CD4-positive, alpha-beta T cell treated with Interleukin-4 for 1 hour (primary cell): ENCODE measurements at places on chromosomes 4 and X.
A peak's percentile ranks its signal among the peaks of the same experiment; 100 is the strongest.

DNA sequence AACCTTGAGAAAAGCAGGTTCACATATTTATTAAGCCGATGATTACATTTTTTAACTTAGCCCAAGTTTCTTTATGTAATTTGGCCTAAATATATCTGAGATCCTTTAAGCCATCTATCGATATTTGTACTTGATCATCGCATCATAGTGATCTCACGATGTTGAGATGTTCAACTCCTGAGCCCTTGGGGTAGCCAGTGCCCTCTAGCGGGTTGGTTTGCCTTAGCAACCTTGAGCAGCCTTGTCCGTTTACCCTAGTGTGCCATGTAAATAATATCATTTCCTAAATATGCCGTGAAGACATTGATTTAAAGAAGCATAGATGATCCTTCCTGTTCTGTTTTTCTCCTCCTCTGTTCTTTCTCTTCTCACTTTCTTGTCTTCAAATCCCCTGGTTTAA, 432.2 kb downstream of the RPA4 start:
- DNase-seq = no peak

DNA sequence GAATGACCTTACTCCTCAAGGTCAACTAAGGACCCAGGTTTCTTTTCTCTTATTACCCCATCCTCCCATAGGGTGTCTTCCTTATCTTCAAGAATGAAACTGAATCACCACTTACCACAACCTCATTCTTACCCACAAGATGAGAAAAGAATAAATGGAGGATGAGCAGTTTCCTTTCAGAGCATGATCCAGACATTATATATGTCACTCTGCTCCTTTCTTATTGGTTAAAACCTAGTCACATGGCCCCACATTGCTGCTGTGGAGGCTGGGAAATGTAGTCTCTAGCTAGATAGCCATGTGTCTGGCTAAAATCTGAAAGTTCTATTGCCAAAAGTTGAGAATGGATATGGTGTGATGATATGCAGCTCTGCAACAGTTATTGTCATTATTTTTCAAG, 62.4 kb upstream of the RAI2 start:
- DNase-seq = no peak

GRCh38 chr4:155597933-155598451, 68.7 kb upstream of the GUCY1A1 start:
- no peak for DNase-seq

GRCh38 chr4:73055241-73055897, 14.1 kb downstream of the COX18 start:
- no peak for DNase-seq

DNA sequence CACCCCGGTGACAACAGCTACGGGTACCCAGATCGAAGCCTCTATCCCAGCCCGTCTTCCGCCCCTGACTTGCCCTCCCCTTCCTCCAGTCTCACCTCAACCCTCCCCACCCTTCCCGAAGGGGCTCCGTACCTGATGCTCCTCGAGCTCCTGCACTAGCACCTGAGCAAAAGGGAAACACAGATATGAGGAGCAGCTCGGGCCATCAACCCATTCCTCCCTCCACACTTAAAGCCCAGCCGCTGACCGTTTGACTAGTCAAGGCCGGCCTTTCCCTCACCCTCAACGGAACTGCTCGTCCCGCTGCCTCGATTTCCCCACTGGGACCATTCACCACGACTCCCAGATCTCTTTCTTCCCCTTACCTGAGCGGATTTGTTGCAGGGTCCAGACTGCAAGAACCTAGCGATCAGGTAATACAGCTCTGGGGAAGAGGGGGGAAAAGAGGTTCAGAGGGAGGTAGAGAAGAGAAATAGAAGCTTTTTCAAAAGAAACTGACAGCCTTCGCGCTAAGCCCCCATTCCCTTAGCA, 731 bp downstream of the BRWD3 start:
- DNase-seq = peak; percentile 30

DNA sequence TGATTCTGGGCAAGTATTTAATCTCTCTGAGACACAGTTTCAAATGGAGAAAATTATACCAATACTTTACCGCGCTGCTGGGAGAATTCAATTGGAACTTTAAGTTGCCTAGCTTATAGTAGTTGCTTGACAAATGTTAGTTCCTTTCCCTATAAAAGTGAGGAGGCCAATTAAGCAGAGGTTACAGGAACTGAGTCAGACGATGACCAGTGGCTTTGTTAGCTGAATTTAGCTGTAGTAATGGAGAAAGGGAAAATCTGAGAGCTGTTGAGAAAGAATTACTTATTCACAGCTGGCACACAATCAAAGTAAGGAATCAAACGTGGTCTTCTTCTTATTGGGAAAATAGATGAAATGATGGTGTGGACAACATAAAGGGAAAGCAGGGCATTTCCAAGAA, 29.6 kb downstream of the SMARCA1 start:
- DNase-seq = no peak

DNA sequence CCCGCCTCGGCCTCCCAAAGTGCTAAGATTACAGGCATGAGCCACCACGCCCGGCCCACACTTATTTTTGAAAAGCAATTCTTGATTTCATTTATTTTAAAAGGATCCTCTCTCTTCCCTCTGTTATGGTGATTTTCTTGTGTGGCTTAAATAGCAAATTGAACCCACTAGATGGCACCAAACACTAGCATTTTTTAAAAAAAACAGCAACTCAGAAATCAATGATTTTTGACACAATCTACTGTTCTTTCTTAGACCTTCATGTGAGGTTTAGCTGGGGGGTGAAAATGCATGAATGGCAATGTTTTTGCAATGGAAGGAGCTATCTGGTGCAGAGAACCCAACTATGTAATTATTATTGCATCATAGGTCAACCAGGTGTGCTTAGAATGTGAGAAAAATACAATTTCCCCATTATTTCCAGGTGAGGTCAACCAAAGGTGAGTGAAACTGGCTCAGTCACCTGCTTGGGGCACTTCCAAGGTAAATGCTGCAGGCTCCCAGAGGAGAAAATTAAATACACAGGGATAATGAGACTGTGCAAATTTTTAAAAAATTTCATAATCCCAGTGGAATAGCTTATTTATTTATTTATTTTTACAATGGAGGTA, 226.7 kb upstream of the PRKX start:
- DNase-seq = peak; percentile 1

DNA sequence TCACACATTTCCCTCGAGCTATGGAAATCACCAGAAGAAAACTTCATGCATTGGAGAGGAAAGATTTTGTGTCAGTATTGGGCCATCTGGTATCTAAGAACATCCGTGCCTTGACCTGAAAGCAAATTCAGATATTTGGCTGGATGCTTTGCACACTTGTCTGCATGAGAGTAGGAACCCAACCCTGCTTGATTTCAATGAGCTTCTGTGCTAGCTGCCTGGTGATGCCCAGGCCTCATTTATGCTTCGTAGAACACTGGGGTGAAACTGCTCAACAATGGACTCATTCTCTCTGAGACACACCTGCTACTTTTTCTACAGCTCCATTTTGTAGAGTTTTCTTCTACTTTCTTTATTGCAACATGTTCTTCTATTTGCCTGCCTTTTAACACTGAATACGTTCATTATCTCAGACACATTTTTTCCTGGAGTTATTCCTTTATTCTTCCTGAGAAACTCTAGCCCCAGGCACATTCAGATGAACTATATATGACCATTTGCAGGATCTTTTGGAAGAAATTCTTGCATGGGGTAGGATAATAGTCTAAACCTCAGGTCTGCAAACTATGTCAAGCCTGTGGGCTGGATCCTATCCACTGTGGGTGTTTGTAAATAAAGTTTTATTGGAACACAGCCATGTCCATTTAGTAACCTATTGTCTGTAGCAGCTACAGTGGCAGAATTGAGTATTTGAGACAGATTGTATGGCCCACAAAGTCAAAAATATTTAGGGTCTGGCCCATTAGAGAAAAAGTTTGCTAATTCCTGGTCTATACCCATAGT, 83.8 kb upstream of the CLCN4 start:
- no peak for DNase-seq

DNA sequence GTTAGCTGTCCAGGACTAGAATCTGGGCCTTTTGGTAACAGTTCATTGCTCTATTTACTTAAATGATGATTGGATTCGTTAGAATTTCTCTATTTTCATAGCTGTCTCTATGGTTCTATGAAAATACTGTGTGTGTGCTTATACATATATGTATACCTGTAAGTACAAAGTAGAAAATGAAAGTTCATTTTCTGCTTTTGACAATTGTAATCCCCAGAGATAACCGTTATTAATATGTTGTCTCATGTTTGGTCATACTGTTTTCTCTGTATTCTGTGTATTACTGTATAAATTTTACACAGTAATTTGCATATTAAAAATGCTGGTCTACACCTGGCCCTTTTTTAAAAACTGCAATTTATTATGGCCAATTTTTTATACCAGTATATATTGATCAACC, 55.4 kb downstream of the CLCN3 start:
- no peak for DNase-seq

- DNase-seq = no peak
Observed at GRCh38 chrX:30679369-30679768, 26.1 kb downstream of the GK start.

DNA sequence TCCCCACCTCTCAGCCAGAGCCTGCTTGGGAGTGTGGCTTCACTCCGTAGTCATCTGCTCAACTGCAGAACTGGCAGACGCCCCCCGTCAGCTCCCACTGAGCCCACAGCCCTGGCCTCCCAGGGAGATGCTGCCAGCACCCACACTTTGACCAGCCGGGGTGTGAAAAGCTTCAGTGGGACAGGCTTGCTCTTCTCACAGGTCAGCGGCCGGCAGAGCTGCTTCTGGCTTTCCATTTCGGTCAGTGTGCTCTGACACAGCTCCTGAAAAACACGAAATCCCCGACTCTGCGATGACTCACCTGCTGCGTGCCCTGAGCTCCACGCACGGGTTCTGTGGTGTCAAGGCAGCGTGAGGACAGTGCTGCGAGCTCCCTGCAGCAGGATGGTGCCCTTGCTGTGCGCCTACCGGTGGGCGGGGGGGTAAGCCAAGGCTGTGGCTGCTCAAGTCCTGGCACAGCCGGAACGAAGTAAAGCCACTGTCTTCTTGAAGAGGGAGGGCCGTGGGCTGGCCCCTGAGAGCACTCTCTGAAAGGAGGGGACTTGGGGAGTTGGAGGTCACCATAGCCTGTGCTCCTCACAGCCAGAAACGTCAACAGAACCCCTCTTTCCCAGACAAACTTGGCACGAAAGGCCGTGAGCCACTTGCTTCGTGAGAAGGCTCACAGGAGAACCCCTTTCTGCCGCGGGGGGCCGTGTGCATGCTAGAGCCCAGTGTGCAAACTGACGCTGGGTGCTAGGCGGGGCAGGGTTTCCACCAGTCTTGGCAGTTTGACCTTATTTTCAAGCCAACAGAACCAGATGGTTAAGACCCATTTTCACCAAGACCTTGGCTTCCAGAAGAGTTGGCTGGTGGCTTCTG, 23.6 kb downstream of the NOP14 start:
- no peak for DNase-seq

DNA sequence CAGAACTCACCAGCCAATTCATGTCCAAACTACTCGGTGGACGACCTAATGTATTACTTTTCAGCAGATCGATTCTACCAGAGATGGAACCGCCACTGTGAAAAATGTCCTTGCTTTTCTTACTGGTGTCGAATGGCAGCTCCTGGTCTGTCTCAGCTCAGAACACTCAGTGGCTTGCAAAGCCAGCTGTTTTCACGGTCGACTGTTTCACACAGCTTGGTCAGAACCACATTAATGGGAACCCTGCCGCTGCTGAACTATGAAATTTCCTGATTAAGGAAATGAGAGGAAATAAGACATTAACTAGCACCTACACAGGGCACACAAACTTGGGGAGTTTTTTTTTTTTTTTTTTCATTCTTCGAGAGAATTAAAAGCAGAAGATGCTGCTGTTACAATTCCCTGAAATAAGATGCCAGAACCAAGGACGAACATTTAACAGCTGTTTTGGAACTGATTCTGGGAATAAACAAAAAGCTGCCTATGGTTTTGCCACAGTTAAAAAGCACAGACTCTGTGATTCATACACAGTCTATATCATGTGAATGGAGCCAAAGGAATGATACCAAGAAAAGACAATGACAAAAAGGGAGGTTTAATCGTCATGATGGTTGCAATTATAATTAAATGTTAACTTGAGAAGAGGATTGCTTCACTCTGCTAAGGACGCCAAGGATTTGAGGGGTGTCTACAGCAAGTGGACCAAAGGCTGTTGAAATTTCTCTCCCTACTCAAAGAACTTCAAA, 31.3 kb downstream of the SUPT20HL2 start:
- DNase-seq = no peak

GRCh38 chr4:174358829-174359228, 75.1 kb downstream of the CEP44 start:
- peak; percentile 1 for DNase-seq

DNA sequence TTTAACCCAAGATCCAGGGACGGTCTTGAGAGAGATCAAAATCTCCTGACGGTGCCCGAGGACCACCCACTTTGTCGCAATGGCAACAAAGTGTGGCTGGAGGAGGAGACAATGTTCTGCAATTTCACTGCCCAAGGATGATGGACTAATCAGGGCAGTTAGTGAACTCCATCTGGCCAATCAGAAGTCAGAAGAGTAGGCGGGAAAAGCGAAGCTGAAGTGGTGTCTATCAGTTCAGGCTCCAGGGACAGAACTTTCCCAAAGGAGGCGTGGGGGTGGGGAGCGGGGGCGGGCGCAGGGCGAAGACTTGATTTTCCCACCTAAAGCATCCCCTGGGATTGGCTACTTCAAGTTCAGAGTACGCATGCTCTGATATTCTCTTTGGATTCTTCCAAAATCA, 25.6 kb downstream of the SPACA5B start:
- no peak for DNase-seq

DNA sequence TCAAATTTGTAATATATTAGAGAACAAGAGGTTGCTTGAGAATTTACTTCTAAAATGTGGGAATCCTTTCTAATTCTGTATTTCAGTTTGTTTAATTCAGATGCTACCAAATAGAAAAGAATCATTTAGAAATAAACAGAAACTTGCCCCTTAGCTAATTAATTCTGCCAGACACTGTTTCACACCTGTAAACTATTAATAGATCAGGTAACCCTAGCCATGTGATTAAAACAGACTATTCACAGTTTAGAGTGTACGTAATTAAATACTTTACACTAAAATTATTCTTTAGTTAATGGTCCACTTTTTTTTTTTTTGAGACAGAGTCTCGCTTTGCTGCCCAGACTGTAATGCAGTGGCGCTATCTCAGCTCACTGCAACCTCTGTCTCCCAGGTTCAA, 124.0 kb downstream of the PTPN13 start:
- no peak for DNase-seq

DNA sequence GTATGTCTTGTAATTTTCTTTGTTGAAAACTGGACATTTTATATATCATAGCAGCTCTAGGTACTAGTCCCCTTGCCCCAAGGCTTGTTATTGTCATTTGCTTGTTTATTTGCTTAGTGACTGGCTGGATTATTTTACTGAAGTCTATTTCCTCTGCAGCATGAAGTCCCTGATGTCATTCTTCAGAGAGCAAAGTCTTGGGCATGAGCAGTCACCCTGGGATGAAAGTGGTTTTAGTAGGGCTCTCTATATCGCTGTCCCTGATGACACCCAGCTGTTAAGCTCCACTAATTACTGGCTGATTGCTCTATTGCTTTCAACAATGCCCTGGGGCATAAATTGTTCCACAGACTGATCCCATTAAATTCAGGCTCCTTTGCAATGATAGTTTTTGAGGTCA, 113.5 kb upstream of the USP9X start:
- no peak for DNase-seq

- DNase-seq = peak; percentile 49
Observed at GRCh38 chr4:154332681-154333421, 158.7 kb downstream of the DCHS2 start.

- DNase-seq = no peak
Observed at GRCh38 chr4:152634110-152634760, 45.6 kb downstream of the TMEM154 start.
